ENCODE measurements at places on chromosomes 5 and 9. TPM values are rescaled to one million over a fixed set of nuclear protein-coding genes. Genes with fewer than 3 reads are reported as not detected.

The PCSK1 gene
- 0.17 TPM for total RNA-seq

The NTRK2 gene
- 5.5 TPM for total RNA-seq

The SRA1 gene
- total RNA-seq: 27.4 TPM

The LEAP2 gene
- total RNA-seq: 0.89 TPM

GRCh38 chr5:132473019-132473531, 17.5 kb downstream of the IRF1 start:
- DNase-seq: no peak

- no peak for DNase-seq
Measured at GRCh38 chr5:39428640-39429039, 3.9 kb upstream of the DAB2 start.

GRCh38 chr9:25827626-25828025, 149.4 kb upstream of the TUSC1 start:
- no peak for DNase-seq

The SPTLC1 gene
- 23.9 TPM for total RNA-seq

The ANKRD20A1 gene
- total RNA-seq: 1.3 TPM

DNA sequence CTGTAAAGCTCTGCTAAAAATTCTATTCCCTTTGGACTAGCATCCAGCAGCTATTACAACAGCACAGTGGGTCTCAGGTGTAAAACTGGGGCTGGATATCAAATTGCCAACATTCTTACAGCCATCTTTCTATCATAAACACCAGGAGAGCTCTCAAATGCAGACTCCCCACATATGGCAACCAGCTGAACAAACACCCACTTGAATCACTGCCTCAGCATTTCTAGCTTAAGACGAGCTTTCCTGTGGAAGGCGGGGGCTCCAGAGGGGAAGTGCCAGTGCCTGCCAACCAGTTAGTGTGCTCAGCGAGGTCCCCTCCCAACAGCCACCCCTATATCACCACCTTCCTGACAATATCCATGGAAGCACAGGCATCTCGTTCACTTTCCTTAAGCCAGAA, 62.2 kb downstream of the IPPK start:
- no peak for DNase-seq

DNA sequence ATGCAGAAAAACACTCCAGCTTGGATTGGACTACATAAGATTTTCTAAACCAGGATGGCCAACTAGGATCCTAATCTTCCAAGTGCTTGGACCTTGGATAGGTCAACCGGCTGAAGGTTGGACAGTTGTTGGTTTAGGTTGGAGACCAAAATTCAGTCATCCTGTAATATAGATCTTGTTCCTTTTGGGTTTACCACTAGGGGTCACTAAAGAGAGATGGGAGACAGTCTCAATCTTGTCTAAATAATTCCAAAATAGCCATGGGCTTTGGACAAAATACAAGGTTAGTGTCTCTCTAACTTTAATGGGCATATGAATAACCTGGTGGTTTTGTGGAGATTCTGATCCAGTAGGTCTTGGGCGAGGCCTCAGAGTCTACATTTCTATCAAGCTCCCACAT, 148.7 kb upstream of the ERCC6L2 start:
- no peak for DNase-seq

DNA sequence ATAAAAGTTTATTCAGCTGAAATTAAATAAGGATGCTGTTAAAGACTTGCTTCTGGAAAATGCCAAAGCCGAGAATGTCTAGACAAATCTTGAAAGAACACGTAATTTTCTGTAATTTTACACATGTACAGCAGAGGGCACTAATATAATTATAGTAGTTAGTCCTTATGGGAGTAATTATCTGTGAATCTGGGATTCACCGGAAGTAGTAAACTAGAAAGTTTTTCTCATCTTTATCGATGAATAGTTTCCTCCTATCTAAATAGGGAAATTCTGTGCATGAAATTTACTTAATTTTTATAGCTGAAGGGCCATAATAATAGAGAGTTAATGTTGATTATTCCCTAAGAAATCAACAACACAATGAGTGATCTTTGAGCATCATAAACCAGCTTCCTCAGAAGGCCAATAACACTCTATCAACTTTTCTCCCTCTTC, 18.4 kb upstream of the CNTLN start:
- DNase-seq: no peak

- no peak for DNase-seq
Measured at GRCh38 chr5:38468202-38468673, 88.2 kb downstream of the LIFR start.

GRCh38 chr9:35910613-35911359, 1.5 kb downstream of the SPAAR start:
- peak; percentile 56 for DNase-seq

The IL4 gene
- not detected for total RNA-seq

DNA sequence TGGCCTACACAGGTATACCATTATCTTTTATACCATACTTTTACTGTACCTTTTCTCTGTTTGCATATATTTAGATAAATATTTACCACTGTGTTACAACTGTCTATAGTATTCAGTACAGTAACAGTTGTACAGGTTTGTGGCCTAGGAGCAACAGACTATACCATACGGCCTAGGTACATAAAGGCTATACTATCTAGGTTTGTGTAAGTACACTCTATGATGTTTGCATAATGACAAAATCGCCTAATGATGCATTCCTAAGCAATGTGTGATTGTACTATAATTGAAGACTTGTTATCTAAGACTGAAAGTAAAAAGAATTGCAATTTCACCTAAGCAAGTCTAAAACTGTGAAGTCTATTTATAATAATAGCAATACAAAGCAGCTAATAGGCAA, 3.9 kb downstream of the C9orf72 start:
- no peak for DNase-seq

DNA sequence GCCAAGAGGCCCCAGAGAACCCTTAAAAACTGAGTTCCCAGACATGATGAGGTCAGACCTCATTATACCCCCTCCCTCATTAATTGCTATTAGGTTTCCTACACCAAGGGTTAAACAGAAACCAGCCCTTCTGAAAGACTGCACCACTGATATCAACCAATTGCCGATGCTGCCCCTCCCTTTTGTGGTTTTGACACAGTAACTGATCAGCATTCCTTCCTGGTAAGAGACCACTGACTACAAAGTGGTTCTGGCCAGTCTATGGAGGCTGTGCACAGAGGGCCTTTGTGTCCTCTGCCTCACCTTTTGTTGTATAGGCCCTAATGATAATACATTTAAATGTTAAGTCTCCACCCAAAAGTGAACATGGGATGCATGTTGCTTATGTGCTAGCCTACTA, 201.5 kb downstream of the FRMD3 start:
- DNase-seq: no peak

The PANK3 gene
- 24.4 TPM for total RNA-seq

DNA sequence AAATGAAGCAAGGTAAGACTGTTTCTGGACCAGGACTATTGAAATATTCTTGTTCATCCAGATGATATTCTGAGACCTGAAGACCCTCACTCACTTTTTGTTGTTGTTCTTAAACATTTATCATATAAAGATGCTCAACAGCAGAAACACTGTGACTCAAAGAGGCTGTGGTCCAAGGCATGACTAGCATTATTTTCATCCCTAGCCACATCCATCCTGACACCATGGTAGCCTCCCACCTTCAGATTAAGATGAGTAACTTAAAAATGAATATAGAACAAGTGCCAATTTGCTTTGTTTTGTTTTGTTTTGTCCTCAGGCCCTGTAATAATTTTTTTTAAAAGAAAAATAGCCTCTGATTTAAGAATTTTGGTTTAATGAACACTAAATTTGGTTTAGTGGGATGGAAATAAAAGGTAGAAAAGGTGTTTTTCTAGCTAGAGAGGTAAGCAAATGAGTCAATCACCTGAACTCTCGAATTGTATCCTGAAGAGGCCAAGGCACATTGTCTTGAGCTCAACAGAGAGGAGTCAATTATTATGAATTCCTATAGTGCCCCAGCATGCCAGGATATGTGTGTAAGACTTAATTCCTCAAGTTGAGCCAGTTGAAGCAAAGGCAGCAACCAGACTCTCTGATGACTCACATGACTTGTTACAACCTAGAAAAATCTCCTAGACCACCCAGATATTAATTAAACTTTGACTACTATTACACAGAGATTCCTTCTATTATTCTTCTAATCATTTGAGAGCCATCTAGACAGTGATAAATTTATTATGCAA, 380.1 kb upstream of the TUSC1 start:
- no peak for DNase-seq

The CDH12 gene
- total RNA-seq: not detected

The PCDHB10 gene
- 0.64 TPM for total RNA-seq

The FOXD4L4 gene
- not detected for total RNA-seq

The MARVELD2 gene
- 1.8 TPM for total RNA-seq

DNA sequence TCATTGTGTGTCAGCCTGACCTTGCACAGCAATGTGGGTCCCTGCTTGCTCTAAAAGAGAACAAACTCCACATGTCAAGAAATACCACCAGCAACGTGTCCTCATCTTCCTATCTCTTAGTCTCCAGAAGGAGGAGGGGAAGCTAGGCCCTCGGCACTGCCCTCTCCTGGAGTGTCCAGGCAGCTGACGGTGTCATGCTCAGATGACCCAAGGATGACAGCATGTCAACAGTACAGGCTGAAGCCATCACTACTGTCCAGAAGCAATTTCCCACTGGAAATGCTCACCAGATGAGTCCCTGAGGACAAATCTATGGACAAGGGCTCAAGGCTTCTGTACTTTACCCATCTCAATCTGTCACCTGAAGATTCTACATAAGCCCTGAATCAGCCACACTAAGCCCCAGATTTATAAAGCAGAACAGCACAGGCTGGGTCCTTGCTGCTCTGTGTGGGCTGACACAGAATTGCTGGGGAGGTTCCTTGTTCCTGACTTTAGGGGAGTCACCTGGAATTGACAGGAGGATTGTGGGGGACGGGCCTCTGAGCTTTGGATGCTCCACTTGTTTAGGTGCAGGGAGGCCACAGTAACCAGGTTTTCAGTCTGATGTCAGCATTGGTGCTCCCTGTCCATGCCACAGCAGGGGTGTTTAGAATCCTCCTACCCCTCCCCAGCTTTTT, 210.2 kb downstream of the DAB2IP start:
- peak; percentile 65 for DNase-seq

DNA sequence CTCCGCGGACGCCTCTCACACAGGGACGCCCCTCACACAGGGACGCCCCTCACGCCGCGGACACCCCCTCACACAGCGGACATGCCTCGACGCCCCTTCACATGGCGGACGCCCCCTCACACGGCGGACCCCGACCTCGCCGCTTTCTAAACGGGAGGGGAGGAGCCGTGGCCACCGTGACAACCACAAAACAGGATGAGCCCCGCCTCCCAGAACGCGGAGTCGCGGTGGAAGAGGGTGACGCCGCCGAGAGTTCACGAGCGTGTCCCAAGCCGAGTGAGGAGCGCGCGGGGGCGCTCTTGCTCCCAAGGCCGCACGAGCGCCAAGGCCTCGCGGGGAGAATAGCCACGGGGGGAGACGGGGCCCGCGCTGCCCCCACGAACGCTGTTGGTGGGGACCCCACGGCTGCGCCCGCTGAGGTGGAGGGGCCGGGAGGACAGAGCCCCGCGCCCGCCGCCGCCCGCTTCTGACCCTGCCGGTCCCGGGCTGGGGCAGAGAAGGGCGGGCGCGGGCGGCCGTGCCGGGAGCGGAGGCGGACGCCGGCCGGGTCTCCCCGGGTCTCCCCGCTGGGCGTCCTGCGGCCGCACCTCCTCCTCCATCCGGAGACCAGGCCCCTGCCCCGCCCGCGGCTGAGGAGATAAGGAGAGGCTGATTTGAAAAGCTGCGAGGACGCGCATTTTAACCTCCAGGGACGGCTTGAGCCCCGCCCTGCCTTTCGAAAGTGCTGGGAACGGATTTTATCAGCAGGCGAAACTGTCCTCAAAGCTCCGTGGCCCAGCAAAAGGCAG, 3.9 kb upstream of the NKD2 start:
- peak; percentile 92 for DNase-seq

DNA sequence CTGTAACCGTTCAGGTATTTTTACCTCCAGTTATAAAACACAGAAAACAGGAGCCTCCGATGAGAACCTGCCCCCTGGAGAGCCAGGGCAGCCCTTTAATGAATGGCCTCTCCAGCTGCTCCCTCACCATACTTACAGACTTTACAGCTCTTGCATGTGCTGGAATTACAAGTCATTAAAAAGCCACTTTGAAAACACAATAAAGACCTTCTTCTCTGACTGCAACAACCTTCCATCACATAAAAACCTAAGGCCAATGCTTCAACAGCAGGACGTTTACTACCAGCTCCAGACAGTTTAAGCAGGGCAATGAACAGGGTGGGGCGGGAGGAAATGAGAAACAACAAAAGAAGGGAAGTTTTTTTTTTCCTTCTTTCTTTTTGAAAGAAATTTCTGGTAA, 213.8 kb downstream of the MLLT3 start:
- no peak for DNase-seq

DNA sequence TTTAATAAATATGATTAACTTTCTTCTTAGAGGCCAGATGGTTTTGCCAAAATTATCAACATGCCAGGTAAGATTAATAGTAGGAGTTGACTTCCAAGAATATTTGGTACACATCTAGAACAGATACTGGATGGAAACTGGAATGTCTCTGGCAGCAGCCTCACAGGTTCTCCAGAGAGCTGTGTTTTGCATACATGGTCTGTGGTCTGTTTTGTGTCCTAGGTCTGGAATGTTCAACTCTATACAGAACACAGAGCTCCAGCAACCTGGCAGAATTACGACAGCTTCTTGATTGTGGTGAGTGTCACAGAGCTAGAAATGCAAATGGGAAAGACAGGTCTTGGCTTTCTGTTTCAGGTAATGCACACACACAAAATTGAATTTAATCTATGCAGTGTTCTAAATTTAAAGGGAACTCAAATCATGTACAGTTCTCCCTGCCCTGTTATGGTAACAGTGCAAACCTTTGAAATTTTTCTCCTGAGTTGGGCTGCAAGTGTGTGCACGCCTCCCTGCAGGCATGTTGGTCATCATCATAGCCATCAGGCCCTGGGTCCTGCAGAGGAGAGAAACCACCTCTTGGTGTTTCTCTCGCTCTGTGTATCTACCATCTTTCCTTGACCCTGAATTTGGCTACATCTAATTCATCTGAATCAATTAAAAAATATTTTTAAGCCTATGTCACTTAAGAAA, 58.3 kb downstream of the PIK3R1 start:
- DNase-seq: peak; percentile 25

DNA sequence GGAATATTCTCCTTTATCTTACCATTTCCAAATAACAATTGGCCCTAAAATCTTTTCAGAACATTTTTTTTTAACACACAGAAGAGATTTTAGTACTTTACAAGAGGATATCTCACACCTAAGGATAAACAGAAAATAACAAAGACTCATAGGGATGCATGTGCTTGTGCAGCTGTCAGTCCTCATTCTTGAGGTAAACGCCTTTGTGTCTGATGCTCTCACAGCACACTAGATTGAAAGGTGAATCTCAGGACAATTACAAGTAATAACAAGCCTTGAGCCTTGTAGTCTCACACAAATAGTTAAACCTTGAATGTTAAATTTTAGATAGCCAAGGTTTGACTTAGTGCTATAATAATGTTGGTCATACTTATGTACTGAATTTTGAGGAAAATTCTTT, 439.2 kb downstream of the PTPRD start:
- DNase-seq: no peak

- peak; percentile 30 for DNase-seq
Measured at GRCh38 chr5:107104040-107104995, 566.4 kb downstream of the EFNA5 start.

The FOXD4L3 gene
- total RNA-seq: not detected

DNA sequence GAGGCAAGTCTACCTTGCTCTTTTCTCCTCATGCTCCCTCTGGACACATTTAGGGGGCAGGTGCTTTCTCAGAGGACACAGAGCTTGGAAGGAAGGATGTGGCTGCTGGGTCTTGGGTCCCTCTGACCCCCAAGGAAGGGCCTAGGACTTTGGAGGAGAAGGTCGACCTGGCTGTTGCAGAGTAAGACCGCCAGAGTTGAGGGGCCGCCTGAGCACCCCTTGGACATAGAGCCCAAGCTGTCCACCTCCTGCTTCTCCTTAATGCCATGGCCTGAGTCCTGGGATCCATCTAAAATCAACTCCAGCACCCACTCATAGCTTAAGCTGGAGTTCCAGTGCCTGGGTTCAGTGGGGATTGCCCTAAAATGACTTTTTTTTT, 20.6 kb downstream of the LAMC3 start:
- DNase-seq: no peak

All from left ventricle myocardium superior (tissue), 1 donor.